HTR-8/SVneo (cell line): ENCODE measurements at places on chromosomes 12 and 14.

DNA sequence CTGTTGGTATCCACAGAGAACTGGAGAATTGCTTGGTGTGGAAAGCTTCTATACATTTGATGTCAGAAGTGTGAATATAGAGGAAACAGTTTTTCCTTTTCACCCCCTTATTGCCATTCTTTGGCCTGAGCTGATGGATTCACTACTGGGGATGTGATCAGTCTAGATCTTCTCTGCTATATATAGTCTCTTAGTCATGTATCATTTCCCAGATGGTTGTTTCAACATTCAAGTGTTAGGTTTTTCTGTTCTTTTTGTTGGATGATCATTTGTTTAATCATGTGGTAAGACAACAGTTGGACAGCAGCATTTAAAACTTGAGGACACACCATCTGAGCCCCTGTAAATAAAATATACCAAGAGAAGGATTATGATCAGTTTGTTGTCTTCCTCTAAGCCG is 29.6 kb downstream of the TMX1 start:
- DNase-seq, result no peak

DNA sequence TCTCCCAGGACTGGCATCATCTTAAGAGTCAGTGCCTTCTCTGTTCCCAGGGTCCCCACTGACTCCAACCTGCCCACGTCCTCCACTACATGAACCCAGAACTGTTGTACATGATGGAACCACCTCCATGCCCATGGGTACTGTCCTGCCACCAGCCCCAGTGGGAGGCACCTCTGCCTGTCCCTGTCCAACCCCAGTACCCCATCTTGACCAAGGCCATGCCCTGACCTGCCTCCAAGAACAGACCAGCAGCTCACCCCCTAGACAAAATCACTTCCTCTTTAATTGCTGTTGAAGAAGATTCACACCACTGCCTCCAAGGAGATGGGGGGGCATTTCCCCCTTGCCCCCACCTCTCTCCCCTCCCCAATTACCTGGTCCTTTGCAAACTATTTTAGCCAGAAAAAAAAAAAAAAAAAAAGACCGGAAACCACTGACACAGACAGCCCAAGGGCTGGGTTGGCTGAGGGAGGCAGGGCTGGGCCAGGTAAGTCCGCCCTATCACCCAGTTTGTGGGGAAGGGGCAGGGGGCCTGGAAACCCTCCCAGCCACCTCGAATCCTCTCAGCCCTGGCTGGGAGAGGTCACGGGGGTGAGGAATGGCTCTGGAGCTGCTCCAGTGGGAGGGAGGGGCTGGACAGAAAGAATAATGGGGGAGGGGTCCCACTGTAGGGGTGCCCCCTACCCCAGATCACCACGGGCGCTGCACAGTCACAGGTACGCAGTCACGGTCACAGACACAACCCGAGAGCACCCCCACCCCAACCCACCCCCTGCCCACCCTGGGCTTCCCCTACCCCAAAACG is 13.4 kb downstream of the AGAP2 start:
- DNase-seq, result no peak

- no peak for DNase-seq
Observed at GRCh38 chr12:131527092-131527491, 183.8 kb upstream of the SFSWAP start.

DNA sequence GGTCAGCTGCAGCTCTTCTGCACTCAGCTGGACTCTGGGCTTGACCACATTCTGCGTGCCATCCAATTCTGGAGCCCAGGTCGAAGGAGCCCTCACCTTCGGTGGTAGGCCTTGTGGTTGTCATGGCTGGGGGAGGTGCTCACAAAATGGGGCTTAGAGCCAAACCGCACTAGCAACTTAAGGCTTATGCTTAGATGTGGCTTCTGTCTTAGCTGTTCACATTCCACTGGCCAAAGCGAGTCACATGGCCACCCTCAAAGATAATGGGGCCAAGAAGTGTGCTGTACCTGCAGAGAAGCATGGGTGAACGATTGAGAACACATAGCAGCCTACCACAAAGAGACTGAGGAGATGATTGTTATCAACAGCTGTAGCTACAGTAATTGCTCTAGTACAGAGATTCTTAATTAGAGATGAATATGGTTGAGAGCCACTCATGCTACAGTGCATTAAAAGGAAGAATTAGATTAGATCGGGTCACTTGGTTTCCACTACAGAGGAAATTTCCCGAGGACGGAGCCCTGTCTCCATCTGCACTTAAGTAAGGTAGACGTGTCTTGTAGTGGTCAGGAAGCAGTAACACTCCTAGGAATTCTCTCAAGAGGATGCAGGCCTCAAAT is 334.6 kb upstream of the FKBP4 start:
- no peak for DNase-seq

DNA sequence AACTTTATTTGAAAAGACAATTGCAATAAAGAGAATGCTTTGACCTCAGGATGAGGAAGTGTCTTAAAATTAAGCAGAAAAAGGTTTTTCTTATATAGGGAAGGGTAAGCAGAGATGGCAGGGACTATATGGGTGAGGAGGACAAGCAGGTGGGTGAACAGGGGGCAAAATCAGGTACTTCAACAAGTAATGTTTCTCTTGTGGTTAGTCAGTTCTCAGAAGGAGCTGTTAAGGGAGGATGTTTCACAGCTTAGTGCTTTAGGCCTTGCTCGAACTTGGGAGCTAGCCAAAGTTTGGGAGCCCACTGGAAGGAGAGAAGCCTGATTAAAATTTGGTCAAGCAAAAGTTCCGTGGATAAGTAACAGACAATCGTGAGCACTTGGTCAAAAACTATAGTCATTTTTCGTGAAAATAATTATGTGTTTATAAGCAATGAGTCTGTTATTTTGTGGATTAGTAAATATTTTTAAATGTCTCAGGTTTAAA is 364.2 kb upstream of the TMPO start:
- DNase-seq, result no peak
